Sigmoid colon (tissue), 7 donors: ENCODE measurements at places on chromosomes 1 and 21.

DNA sequence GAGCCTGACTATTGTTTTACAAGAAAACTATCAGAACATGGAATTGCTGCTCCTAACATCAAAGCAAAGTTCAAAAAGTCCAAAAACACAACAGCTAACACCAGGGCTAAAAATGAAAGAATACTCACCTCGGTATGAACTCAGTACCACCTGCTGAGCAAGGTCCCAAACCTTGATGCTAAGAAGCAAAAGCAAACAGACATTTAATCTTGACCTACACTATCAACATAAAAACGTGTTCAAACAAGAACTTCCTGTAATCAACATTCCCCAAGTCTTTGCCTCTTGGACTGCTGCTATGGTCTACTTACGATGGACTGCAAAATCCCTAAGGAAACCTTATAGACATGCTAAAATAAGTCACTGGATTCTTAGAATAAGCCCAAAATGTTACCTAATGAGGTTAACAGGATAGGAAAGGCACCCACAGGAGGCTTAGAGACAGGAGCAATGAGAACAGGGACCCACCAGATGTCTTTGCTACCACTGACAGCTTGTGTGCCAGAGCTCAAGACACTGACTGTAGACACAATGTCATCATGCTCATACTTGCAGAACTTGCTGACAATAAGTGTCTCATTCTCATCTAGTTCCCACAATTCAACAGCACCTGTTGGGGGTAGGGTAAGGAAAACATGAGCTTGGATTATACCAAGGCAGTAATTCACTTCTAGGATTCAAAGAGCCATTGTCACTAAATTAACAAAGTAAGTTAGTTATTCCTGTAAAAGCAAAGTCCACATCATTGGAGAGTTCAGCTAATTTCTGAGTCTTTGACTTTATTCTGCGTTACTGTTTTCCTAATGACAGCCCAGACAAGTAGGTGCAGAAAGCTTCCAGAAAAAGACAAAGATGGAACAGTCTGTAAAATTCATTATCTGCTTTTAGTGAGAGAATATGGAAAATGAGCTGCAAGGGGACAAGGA is 1.8 kb downstream of the WDR77 start:
- H3K4me1 ChIP-seq: no peaks in the 10 kb centered on the region
- no peak overlapping the region for H3K27ac ChIP-seq
- no peaks in the 10 kb centered on the region for H3K27me3 ChIP-seq
- H3K4me3 ChIP-seq: no peak overlapping the region
- H3K36me3 ChIP-seq: peaks cover 53% of the 10 kb centered on the region

DNA sequence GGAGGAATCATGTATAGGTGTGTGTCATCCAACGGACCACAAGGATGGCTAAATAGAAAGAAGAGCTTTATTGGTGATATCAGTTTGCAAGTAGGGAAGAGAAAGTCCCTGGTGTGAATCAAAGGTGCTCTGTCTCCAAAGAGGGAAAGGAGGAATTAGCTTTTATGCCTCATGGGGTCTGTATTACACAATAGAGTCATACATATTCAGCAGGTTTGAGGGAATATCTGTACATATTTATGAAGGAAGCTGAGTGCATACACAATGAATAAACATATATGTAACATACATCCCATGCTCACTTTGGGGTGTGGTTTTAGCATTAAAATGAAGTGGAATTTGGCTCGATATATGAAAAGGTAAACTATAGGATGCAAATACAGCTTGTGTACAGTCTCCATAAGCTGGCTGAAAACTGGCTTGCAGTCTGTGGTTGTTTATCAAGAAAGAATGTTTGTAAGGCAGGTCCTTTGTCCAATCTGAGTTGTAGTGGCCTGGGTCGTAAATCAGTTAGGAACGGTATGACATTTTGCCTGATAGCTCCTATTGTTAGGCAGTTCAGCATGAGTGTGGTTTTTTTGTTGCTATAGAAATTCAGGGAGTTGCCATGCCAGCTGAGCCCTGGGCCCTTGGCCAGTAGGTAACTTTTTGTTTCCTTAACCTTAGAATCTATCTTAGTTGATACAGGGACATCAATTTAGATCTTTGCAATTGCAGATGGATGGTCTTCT is 198.0 kb upstream of the ZP4 start:
- no peaks in the 10 kb centered on the region for H3K36me3 ChIP-seq
- H3K27me3 ChIP-seq: no peaks in the 10 kb centered on the region
- H3K27ac ChIP-seq: no peak overlapping the region

DNA sequence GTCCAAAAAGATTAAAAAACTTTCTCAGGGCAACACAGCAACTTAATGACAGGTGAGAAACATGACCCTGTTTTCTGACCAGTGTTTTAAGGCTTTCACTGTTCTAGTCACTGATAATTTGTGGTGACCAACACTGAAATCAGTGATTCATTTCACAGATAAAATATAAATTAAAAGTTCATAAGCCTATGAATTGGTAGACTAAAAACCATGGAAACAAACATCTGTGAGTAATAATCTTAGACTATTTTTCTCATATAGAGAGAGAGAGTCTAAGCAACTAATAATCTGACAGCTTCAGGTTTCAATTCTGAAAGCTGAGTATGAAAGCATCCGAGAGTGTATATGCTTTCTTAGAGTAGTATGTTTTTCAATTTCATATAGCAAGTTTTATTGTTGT is 536.9 kb downstream of the ADGRL2 start:
- no peaks in the 10 kb centered on the region for H3K4me1 ChIP-seq
- no peak overlapping the region for H3K4me3 ChIP-seq
- no peaks in the 10 kb centered on the region for H3K36me3 ChIP-seq
- no peaks in the 10 kb centered on the region for H3K27me3 ChIP-seq
- no peak overlapping the region for H3K27ac ChIP-seq

- H3K4me3 ChIP-seq: no peak overlapping the region
- no peak for DNase-seq
- peaks cover 3% of the 10 kb centered on the region for H3K4me1 ChIP-seq
- no peak overlapping the region for H3K27ac ChIP-seq
Measured at GRCh38 chr1:46522969-46523320, 28.5 kb downstream of the KNCN start.

DNA sequence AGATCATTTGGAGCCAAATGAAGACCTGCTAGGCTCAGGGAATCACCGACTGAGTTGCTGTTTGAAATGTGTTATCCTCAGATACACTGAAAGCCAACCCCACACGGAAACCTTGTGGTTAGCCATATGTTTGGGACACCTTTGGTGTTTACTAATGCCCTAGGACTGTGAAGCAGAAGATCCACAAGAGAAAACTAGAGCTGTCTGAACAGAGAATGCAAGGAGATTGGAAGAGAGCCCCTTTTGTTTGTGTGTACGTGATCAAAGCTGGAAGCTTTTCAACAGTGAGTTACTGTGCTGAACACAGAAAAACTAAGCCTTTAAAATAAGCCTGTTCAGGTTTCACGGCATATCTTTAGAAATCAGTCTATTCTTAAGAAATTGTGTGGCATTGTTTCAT is 908.2 kb upstream of the ADGRL2 start:
- no peaks in the 10 kb centered on the region for H3K36me3 ChIP-seq
- H3K4me3 ChIP-seq: no peak overlapping the region

DNA sequence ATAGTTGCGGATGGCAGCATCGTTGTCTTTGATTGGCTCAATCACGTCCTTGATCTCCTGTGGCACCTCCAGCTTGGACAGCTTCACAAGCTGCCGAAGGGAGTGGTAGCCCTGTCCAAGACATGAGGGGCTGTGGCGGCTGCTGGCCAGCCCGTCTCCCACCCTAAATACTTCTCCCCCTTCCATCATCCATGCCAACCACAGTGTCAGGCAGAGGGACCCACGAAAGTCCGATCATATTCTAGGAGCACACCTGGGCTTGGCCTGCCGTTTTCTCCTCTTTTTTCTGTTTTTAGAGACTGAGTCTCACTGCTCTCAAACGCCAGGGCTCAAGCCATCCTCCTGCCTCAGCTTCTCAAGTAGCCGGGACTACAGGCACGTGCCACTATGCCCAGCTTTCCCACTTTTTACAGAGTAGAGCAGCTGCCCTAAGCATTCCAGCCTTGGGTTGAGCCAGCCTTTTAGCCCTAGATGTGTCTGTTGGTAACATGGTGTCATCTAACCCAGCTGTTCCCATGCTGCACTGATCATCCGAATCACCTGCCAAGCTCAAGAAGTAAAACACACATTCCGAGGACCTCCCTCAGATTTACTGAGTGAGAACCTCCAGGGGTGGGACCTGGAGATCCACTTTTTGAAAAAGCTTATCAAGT is 10.4 kb downstream of the MTHFR start:
- peaks cover 31% of the 10 kb centered on the region for H3K36me3 ChIP-seq
- no peaks in the 10 kb centered on the region for H3K27me3 ChIP-seq
- H3K4me3 ChIP-seq: no peak overlapping the region
- DNase-seq: no peak

DNA sequence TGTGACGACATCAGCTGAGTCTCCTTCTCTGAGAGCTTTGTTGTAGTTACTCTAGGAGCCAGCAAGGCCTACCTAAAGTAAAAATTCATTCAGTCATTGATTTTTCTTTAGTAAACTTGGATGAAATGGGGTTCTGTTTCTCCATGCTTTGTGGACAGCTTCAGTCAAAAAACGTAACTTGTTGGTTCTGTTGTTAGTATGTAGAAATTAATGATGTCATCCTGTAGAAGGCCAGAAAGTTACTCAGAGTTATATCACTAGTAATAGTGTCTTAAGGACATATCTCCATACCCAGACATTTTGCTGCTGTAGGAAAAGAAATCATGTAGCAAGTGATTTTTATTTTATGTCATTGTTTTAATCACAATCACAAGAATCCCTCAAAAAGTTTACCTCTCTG is 43.0 kb downstream of the KDM1A start:
- no peaks in the 10 kb centered on the region for H3K27me3 ChIP-seq
- H3K27ac ChIP-seq: no peak overlapping the region
- peaks cover 4% of the 10 kb centered on the region for H3K36me3 ChIP-seq
- DNase-seq: no peak

GRCh38 chr1:13772271-13772670 is 72.3 kb downstream of the PRDM2 start:
- H3K36me3 ChIP-seq: peaks cover 27% of the 10 kb centered on the region
- H3K27me3 ChIP-seq: no peaks in the 10 kb centered on the region
- no peak for DNase-seq
- H3K4me3 ChIP-seq: no peak overlapping the region
- H3K27ac ChIP-seq: no peak overlapping the region
- H3K4me1 ChIP-seq: no peaks in the 10 kb centered on the region

- H3K4me3 ChIP-seq: no peak overlapping the region
- no peaks in the 10 kb centered on the region for H3K4me1 ChIP-seq
- peak; percentile 24 for DNase-seq
- H3K27me3 ChIP-seq: no peaks in the 10 kb centered on the region
Measured at GRCh38 chr1:41622859-41623732, 138.6 kb upstream of the EDN2 start.

GRCh38 chr1:93801471-93801870 is 77.5 kb downstream of the DNTTIP2 start:
- no peak for DNase-seq
- no peaks in the 10 kb centered on the region for H3K36me3 ChIP-seq
- peaks cover 11% of the 10 kb centered on the region for H3K4me1 ChIP-seq
- H3K27me3 ChIP-seq: no peaks in the 10 kb centered on the region

- H3K27me3 ChIP-seq: no peaks in the 10 kb centered on the region
- no peak overlapping the region for H3K27ac ChIP-seq
- no peaks in the 10 kb centered on the region for H3K4me1 ChIP-seq
- no peak overlapping the region for H3K4me3 ChIP-seq
- no peak for DNase-seq
Measured at GRCh38 chr1:243883551-243883950, 33.5 kb upstream of the AKT3 start.

DNA sequence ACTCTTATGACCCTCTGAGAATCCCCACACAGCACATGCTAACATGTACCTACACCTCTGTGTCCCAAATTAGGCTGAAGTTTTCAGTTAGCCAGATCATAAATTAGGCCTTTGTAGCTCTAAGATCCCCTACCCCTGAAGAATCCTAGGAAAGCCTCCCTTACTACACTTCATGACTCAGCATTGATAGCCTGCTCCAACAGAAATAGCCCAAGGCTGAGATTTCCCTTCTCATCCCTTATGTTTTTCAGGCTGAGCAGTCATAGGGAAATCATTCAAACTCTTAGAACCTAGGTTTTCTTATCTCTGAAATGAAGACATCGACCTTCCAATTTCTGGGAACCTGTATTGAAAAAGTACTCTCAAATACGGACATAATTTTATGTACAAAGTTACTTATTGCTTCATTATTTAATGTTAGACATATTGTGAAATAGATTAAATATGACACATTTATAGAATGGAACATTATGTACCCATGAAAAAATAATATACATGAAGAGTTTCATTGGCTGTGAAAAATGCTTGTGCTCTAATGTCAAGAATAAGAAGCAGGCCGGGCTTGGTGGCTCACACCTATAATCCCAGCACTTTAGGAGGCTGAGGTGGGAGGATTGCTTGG is 122.4 kb upstream of the UBE2U start:
- H3K27ac ChIP-seq: no peak overlapping the region
- H3K4me1 ChIP-seq: peaks cover 21% of the 10 kb centered on the region
- DNase-seq: no peak
- H3K27me3 ChIP-seq: no peaks in the 10 kb centered on the region
- no peaks in the 10 kb centered on the region for H3K36me3 ChIP-seq

GRCh38 chr1:228397966-228398365 is 8.7 kb downstream of the TRIM11 start:
- no peaks in the 10 kb centered on the region for H3K27me3 ChIP-seq
- H3K27ac ChIP-seq: no peak overlapping the region
- DNase-seq: peak; percentile 22
- no peaks in the 10 kb centered on the region for H3K4me1 ChIP-seq

DNA sequence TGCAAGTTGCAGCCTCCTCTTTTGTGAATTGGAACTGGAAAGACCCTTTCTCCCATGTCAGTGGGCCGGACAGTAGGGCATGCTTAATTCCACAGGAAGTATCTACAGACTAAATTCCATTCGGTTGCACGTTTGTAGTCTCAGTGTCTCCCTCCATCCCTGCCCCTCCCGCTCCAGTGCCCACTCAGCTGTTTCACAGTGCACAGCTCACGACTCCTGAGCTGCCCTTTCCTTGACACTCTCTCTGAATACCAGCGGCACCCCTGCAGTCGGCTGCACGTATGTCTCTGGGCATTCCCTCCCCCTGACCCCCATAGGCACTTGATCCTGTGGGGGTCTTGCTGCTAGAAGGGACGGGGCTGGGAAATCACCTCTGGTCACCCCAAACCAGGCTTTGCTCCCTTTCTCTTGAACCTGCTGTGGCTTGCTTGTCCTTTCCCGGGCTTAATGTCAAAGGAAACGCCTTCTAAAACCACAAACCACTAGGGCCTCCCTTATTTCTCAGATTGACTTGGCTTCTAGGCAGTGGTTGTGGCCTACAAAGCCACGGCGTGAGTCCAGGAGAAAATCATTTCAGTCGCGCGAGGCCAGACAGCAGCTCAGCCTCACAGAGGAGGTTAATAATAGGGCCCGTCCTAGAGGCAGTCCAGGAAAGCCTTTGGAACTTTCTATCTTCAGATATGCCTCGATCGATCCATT is 365.3 kb upstream of the PROX1 start:
- DNase-seq: no peak
- H3K27ac ChIP-seq: no peak overlapping the region
- H3K4me3 ChIP-seq: no peak overlapping the region
- H3K4me1 ChIP-seq: no peaks in the 10 kb centered on the region
